ENCODE measurements at places on chromosomes 13 and 19.
A peak's percentile ranks its signal among the peaks of the same experiment; 100 is the strongest.

GRCh38 chr13:65453982-65454381 is 1776.2 kb downstream of the PCDH9 start:
- no peak for DNase-seq

DNA sequence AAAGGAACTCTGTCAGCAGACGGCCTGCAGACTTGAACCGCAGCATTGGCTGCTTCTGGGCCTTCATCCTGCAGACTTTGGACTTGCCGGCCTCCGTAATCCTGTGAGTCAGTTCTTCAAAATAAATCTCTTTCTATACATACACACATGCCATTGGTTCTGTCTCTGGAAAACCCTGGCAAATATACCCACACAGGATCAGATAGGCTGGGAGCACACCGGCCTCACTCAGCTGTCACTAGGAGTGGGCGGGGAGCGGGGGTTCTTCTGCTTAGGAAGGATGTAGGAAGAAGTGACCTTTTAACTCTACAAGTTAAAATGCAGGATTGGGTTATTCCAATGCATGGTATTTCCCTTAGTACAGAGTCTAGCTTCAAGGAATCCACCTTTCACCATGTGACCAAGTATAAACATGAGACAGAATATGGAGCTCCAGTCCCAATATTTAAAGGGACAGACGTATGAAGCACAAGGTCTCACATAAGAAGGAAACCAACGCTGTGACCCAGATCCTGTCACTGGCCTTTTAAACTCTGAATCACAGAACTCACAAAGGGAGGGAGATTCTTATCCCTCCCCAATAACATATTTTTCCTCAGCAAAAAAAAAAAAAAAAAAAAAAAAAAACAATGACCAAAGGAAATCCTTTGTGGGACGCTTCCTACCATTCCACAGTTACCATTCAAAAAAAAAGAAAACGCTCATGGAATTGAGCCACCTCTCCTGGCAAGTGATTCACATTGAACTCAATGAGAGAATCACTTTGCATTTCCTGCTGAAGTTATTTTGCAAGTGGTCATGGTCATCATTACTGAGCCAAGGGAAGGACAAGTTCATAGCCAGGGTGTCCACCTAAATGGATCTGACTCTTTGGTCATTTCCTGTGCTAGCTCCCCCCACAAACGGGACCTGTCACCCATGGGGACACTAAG is 352.9 kb downstream of the FOXO1 start:
- DNase-seq, result no peak

DNA sequence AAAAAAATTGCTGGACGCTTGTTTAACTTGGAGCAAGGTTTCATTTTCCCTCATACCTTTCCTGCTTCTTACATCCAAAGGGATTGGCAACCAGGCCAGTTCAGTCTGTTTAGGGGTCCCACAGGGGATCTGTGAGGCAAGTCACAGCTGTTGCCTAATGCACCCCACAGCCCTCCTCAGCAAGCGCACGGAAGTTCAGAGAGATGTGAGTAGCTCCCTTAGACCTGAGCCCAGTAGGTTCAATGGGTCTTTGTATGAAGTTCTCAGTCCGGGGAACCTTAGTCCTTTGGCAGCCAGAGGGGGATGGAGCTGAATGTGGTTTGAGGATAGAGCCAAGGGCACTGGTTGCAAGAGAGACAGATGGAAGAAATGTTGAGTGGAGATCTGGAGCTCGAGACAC is 13.0 kb downstream of the SAMD4B start:
- peak; percentile 63 for DNase-seq

DNA sequence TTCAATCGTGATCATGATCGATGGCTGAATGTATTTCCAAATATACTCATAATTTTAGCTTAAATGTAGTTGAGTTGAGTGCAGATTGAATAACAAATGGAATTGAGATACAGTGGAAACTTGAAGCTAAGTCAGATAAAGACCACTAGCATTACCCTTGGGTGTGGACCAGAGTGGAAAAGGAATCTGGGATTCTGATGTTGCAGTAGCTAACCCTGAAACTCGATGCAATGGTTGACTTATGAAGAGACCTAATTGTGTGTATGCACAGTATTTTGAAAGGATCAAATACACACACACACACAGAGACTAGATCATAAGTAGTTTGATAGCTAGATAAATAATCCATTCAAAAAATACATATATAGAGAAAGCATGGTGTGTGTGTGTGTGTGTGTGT is 135.8 kb downstream of the RXFP2 start:
- DNase-seq, result no peak

DNA sequence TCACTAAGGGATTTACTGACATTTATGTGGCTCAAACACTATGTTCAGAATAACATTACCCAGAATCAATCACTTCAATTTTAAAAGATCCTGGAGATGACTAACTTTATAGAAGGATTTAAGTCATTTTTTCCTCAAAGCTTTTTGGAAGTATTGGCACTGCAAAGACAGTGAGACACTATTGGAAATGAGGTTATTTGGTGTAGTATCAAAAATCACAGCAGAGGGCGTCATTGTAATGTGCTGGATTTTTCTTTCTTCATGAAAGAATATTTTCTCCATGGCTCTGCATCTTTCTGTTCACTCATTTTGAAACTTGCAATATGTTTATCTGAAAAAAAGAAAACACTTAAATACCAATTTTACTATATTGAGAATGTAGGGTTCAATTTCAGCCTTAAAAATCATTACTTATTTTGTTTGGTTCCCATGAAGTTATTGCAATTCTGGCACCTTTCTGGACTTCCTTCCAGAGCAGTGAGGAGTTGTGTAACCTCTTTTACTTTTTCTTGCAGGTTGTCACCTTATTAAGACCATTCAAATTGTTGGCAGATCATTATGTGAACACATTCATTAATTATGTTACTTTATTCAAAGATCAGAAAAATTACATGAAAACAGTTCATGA is 3.7 kb upstream of the CSNK1A1L start:
- DNase-seq, result peak; percentile 72

DNA sequence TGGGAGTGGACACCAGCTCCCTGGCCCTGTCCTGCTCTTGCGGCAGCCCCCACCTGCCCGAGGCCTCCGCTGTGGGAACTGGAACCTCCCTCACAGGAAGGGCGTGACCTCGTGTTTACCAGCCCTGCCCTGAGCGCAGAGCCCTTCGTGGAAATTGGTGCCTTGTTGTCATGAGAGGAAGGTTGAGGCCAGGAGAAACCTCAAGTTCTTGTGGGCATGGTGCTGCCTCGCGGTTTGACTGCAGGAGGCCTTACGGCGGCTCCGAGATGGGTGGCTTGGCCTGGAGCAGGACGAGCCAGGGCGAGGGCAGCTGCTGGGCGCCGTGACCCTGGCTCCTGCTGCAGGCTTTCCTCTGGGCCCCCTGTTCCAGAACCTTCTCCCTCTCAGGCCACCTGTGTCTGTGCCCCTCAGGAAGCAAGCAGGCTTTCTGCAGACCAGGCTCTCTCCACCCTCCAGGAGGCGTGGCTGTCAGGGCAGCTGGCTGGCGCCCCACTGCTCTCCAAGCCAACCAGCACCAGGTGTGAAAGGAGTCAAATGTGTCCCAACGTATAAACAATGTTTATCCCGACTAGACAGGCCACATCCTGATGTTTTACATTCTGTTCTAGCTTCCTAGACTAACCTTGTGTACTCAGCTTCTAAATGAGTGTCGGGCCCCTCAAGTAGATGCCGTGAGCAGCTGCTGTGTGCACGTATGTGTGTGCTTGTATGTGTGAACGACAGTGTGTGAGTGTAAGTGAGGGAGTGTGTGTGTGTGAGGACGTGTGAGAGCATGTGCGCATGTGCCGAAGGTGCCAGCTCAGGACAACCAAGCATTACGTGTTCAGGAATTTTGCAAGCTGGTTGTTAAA is 10.4 kb upstream of the RASA3 start:
- DNase-seq, result no peak

GRCh38 chr13:45063261-45063860 is 56.9 kb upstream of the GTF2F2 start:
- DNase-seq, result no peak

DNA sequence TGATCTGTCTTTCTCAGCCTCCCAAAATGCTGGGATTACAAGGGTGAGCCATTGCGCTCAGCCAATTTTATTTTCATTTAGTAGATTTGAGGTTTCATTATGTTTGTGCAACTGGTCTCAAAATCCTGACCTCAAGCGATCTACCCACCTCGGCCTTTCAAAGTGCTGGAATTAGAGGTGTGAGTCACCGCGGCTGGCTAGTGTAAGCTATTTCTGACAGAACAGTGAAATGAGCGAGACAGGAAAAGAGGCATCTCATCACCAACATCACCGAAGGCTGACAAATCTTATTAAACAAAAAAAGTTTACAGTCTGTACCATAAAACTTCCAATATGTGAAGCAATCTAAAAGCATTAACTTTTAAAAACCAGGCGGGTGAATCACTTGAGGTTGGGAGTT is 12.2 kb upstream of the ZNF888 start:
- DNase-seq, result no peak

- no peak for DNase-seq
Observed at GRCh38 chr13:30936971-30937370, 4.5 kb downstream of the TEX26 start.

DNA sequence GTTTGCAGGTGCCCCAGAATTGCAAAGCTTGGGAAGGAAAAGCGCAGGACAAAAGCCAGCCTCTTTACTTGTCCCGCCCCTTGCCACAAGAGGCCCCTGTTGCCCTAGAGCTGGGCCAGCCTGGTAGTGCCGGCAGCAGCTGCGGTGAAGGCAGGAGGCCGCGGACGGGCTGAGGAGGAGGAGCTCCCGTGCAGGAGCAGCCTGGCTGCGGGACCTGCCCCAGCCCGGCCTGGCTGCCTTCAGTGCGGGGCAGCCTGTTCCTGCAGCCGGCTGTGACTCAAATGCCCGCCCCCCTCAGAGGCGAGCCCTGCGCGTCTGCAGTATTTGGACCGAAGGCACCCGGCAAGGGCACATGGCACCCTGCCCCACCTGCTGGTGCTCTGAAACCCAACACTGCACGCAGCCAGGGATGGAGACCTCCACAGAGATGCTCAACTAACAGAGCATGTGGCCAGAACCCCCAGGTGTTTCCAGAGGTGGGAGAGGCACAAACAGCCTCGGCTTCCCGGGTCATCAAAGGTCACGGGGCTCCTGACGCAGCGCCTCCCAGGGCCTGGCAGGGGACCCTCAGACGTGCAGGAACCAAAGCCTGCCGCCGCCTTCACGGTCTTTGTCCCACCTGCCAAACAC is 29.7 kb downstream of the NAXD start:
- peak; percentile 54 for DNase-seq

GRCh38 chr13:30864433-30865122 is 41.5 kb upstream of the MEDAG start:
- DNase-seq, result no peak

DNA sequence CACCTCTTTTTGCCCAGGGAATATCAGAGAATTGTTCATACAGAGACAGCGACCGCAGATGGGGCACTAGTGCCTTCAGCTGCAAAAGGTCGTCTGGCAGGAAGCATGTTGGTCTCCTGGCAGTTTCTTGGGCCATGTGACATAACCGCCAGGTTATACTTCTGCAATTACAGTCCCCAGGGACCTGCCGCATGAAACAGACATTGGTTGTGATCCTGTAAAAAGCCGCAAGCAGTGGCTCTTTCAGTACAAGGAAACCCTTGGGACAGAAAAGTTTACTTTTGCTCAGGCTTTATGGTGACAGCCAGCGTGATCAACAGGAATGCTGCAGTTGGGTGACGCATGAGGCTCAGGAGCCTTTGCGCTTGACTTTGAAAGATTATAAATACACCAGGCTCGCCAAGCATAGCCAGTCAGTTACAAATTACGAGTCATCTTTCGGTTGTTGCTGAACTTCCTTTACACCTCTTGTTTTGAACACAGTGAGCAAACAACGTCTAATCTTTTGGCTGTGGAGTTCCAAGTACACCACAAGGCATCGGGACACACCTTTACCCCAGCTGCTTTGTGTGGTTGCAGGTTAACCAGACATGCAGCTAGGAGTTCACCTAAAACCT is 50.5 kb upstream of the UBE2L5 start:
- DNase-seq, result no peak

GRCh38 chr13:51636349-51636890 is 52.2 kb downstream of the WDFY2 start:
- no peak for DNase-seq

GRCh38 chr19:16548956-16549355 is 6.7 kb upstream of the CHERP start:
- no peak for DNase-seq

- no peak for DNase-seq
Observed at GRCh38 chr19:23949611-23950010, 34.9 kb downstream of the ZNF726 start.

GRCh38 chr19:35342430-35342829 is 5.3 kb upstream of the FFAR1 start:
- DNase-seq, result no peak

GRCh38 chr19:47093254-47093653 is 20.3 kb downstream of the ZC3H4 start:
- DNase-seq, result no peak
